Spinal cord (tissue), 10 donors: ENCODE measurements at places on chromosomes 3 and 15.
A peak's percentile ranks its signal among the peaks of the same experiment; 100 is the strongest.

- DNase-seq, result no peak
These were observed 67.7 kb downstream of the SLC30A4 start for GRCh38 chr15:45454814-45455213.

DNA sequence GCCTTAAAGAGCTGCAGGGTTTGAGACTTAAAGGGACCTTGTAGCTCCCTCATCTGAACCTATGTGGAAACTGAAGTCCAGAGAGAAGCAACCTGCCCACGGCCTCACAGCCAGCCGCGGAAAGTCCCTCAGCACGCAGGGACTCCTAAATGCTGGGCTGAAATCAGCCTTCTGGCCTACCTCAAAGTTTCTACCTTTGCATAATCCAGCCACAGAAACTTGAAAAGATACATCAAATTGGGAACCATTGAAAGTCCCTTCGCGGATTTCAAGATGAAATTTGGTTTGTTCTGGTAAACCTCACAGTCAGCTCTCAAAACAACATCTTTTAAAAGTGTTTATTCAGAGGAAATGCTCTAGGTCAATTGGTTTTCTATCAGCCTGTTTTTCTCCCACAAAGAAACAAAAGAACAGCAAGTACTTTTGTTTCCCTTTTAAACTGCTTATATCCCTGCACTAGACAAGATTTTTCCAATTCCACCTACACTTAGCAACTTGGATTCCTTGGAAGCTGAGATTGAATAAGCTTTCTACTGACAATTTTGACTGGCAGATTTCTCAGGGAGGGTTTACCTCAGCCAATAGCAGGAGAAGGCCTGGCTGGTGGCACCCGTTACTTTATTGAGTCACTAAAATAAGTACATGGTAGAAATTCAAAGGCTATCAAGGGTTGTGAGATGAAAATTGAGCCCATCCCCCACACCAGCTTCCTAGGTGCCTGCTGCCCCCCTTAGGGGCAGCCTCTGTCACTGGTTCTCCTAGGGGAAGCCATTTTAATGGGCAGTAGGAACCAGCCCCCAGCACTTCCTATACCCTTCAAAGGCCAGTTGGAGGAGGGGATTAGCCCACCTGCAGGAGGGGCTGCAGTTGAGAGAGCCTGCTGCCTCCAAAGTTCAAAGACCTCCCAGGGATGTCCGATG is 171.2 kb downstream of the ADAMTS17 start:
- DNase-seq, result no peak

DNA sequence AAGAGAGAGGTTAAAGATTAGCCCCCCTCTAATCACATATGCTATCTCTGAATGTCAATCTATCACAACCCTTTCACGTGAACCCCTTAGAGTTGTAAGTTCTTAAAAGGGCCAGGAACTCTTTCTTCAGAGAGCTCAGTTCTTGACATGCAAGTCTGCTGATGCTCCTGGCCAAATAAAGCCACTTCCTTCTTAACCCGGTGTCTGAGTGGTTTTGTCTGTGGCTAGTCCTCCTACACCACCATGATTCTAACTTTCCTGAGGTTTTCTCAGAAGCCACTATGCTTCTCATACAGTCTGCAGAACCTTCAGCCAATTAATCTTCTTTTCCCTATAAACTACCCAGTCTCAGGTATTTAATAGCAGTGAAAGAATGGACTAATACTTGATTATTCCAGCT is 231.1 kb upstream of the CNTN6 start:
- DNase-seq, result no peak

DNA sequence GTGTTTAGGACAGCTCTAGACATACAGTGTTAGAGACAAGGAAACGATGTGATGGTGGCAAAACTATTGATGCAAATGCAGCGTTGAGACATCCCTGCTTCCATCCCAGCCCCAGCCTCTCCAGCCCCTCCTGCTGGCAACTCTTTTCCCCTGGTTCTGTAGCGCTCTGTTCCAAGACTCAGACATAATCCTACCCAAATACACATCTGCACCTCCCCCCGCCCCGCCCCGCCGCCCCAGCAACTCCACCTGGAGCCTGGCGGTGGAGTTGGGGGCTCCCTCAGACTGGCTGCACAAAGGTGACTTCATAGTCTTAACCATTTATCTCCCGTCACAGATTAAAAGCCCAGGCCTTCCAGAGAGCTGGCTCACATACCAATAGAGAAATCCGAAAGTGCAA is 7.2 kb upstream of the SEC22A start:
- DNase-seq, result no peak

DNA sequence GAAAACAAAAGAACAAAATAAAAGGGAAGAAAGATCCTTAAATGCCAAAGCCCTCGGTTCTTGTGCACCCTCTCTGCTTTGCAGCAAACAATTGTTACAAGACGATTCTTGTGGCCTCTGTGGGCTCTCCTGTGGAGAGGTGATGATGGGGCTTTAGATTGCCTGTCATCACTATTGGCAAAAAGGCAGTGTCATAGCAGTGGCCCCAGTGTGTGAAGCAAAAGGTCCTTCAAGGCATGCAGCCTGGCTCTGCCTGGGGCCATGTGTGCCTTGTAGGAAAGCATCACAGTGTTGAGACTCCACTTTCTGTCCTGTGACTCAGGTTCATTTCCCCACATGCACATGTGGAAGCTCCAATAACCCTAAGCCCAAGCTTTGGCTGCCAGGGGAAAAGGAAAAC is 43.7 kb downstream of the POC1A start:
- DNase-seq, result no peak

- DNase-seq, result no peak
These were observed 42.9 kb downstream of the MUC4 start for GRCh38 chr3:195768831-195769303.

GRCh38 chr3:27749643-27750042 is 27.5 kb upstream of the EOMES start:
- DNase-seq, result no peak

GRCh38 chr3:127149621-127150310 is 43.2 kb upstream of the PRR23E start:
- no peak for DNase-seq

DNA sequence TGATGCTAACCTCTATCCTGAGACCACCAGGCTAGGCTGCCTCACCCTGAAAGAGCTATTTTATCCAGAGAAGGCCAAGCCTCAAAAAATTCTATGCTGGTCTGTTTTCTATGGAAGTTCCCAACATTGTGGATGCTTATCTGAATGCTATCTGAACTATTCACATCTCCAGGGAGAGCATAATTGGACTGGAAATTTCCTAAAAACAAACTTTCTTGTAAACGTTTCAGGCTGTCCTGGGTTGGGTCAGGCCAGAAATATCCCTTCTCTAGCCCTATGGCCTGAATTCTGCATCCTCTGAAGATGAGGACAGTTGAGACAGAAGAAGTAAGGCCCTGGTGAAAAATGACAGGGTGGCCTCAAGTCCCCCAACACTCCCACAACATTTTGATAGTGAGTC is 706.4 kb upstream of the NR2F2 start:
- no peak for DNase-seq

DNA sequence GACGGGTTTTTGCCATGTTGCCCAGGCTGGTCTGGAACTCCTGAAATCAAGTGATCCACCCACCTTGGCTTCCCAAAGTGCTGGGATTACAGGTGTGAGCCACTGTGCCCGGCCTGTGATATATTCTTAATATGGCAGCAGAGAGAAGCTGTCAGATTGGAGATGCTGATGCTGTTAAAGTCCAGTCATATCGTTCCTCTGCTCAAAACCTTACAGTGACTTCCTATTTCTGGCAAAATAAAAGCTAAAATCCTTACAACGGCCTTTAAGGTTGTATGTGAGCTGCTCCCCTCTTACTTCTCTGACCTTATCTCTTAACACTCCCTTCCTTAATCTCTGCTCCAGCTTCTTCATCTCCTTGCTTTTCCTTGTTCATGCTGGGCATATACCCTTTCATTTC is 26.6 kb upstream of the MGA start:
- no peak for DNase-seq

GRCh38 chr15:44296625-44297524 is 8.4 kb downstream of the GOLM2 start:
- DNase-seq, result no peak

DNA sequence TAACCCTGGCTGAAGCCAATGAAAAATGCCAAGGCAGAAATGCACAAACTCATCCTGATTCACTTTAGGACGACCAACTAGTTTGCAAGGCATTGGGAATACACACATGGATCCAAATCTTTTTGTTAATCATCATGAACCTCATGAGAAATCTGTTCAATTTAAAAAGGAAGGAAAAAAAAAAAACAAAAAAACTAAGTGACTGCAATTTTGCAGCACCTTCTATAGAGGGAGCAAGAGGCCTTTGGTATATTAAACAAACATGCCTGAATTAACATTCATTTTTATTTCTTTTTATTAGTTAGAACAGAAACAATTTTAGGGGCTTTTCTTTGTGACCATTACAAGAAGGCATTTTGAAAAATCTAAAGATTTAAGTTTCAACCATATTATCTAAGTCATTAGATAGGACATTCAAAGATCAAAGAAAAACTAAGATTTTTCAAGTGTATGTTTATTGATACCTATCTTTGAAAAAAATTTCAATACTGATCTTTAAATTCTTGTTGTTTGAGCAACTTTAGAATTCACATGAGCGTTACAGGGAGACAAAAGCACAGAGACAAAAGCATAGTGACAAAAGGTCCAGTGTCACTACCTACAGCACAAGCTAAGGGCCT is 182.4 kb downstream of the CBLB start:
- DNase-seq, result no peak

GRCh38 chr15:64883997-64884511 is 27.6 kb upstream of the ANKDD1A start:
- no peak for DNase-seq

GRCh38 chr3:10703875-10704274 is 112.2 kb upstream of the SLC6A11 start:
- DNase-seq, result no peak

- DNase-seq, result no peak
These were observed 44.3 kb upstream of the FGD5 start for GRCh38 chr3:14774431-14774830.

- DNase-seq, result no peak
These were observed 73.2 kb upstream of the CTXND1 start for GRCh38 chr15:80325206-80325605.

DNA sequence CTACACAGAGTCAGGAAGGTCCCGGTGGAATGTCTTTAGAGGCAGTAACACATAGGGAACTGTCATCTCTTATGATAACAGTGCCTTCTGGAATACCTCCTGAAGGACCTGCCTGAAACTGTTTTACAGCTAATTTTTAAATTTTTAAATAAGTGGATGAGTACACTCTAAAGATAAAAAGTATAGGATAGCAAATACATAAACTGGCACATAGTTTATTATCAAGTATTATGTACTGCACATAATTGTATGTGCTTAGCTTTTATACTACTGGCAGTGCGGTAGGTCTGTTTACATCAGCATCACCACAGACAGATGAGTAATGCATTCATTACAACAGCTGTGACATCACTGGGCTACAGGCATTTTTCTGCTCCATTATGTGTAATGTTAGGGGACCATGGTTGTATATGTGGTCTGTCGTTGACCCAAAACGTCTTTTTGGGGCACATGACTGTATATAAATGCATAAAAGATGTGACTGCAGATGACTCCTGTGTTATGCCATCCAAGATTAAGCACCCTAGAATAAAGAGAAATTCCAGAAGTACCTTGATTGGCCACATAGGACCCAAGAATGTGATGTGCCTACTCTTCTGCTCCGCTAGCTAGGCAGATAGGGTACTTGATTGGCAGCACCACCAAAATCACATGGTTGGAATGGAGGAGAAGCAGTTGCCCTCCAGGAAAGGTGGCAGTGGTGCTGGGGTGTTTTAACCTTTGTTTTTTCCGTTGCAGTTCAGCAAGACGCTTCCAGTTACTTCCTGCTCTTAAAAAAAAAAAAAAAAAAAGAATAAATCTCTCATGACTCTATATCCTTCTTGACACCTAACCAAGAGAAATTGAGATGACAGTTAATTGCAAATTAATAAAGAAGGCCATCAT is 3.3 kb downstream of the VPS8 start:
- no peak for DNase-seq

GRCh38 chr3:55646121-55646520 is 159.0 kb upstream of the WNT5A start:
- DNase-seq, result no peak

- no peak for DNase-seq
These were observed 215.2 kb upstream of the BCHE start for GRCh38 chr3:166052440-166052839.

DNA sequence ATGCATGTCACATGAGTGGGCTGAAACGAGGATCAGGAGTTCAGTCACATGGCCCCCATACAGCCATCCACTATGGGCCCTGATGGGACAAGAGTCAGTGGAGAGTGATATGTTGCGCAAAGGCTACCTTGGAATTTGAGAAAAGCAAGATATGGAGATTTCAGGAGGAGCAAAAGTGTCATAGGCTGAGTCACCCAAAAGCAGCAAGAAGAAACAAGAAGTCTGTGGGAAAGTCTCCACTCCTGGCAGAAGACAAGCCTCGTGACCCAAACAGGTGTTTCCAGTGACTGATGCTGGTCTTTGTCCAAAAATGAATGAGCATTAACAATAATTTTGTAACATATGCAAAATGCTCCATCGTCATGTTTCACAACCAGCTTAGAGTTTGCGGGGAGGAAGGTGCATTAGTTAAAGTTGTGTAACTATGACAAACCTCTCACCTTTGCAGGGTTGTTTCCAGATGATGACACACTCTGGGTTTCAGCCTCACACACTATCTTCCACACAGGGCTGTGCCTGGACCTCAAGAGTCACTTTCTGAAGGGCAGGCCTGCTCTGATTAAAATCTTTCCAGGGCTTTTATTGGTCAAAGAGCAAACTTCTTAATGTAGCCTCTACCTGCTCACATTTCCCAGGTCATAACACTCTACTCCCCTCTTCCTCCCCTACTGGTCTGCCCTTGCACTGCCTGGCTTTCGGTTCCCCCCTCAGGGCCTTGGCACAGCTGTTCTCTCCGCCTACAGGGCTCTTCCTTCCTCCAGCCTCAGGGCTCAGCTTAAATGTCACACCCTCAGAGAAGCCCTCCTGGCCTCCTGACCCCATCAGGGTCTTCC is 3.9 kb upstream of the DNASE1L3 start:
- DNase-seq, result no peak

- no peak for DNase-seq
These were observed 16.2 kb downstream of the BCL6 start for GRCh38 chr3:187728940-187729583.

GRCh38 chr15:35330048-35330695 is 215.8 kb downstream of the DPH6 start:
- DNase-seq, result no peak

DNA sequence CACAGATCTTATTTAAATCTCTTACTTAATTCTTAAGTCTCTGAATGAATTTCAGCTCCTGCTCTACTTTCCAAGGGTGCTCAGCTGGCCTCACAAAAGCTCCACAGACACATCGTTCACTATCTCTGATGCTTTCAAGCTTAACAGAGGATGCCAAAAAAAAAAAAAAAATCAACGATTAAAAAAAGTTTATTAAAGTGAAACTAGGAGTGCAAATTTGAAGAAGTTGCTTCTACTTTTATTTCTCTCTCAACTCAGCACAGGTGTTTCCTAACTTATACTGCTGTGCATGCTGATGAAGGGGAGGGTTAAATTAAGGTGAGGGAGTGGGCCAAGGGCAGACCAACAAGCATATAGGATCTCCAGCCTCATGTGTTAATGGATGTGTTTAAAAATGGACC is 157.2 kb downstream of the TIGIT start:
- DNase-seq, result no peak

- DNase-seq, result no peak
These were observed 69.1 kb upstream of the SNRK start for GRCh38 chr3:43217206-43217605.

- DNase-seq, result peak; percentile 65
These were observed 96.3 kb upstream of the ZBED2 start for GRCh38 chr3:111691293-111691909.
